ENCODE measurements at places on chromosomes 2 and 18.

GRCh38 chr2:191245046-191245868 is at the start of gene MYO1B:
TSS of gene MYO1B (plus strand) at chr2:191245404. CDS start at chr2:191276896, 31,492 bp downstream.
- peak; percentile 64 for DNase-seq

- DNase-seq = no peak
Measured at GRCh38 chr2:239593455-239593854, 192.6 kb upstream of the HDAC4 start.

- DNase-seq = no peak
Measured at GRCh38 chr2:88845772-88846661, 154.5 kb downstream of the RPIA start.

DNA sequence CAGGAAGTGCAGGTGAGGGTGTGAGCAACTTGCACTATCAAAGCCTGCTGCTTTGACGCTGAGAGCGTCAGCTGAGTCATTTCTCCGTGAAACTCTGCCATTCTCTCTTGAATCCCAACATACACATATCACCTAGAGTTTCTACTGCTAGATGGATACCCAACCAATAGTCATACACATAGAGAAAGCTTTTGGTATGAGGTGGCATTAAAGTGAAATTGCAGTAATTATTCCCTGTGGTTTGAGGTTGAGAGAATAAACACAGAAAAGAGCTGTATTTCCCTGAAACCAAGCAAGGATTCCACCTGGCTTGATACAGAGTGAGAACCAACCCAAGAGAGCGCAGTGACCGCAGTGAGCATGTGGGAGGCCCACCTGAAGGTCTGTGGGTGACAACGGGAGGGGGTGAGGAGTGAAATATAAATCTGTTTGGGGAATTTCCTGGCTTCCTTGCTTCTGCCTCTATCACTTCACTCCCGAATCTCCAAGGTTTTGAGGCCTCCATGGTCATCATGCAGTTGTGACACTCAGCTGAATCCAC is 28.8 kb upstream of the TMEM18 start:
- DNase-seq = peak; percentile 84

DNA sequence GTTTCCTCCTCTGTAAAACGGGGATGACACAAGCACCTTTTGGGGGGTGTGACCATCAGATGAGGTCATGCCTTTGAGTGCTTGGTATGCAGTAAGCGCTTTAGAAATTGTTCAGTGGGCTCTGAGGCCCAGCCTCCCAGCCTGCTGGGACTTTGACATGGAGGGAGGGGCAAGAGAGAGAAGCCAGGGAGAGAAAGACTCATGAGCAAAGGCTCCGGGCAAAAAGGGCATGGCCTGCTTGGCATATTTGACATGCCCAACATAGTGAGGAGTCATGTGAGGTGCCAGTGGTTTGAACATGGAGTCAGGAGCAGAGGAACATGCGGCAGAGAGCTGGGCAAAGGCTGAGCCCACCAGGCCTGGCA is 14.0 kb downstream of the TNS1 start:
- no peak for DNase-seq

GRCh38 chr2:53740170-53740569 is 27.4 kb upstream of the CHAC2 start:
- no peak for DNase-seq

DNA sequence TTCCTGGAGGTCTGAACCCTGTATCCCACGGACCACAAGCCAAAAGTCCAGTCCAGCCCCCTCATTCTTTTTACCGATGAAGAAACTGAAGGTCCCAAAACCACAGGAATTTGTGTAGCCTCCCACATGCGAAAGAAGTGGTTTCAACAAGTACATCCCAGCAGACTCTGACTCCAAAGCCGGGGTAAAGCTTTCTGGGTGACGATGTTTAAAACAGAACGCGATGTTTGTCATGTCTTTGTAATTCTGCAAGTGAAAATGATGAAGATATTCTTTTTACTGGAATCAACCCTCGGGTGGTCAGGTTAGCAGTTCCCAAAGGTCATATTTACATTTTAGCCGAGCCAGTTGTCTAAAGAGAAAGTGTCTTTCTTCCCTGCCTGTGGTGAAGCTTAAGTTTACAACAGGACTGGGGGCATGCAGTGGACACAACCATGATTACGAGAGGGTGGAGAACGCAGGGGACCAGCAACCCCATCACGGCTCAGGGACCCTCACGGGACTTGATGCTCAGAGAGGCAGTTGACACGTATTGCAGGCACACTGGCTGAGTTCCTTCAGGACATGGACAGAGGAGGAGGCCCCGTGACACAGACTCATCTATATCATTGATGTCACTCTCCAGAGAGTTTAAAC is 17.8 kb upstream of the TMEM131 start:
- DNase-seq = peak; percentile 57

GRCh38 chr2:47172156-47172921 is 17.2 kb upstream of the STPG4 start:
- DNase-seq = no peak

DNA sequence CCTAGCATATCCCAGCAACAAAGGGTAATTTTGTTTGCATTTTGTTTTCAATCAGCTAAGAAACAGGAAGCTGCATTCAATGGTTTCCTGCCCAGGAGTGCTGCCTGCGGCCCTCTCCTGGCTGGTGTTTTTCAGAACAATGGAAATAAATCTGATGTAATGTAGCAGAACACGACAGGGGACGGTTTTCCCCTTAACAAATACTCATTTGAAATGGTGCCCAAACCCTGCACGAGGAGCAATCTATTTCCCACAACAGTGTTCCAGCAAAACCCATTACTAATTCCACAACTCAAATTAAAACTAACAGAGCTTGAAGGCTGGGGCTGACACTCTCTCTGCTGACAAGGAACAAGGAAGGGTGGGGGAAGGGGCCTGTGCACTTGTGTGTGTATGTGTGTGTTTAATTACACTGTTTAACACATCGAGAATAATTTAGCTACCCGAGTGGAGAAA is 8.7 kb downstream of the CAPN13 start:
- peak; percentile 16 for DNase-seq

- DNase-seq = no peak
Measured at GRCh38 chr18:27175914-27176313, 9.2 kb downstream of the CHST9 start.

- DNase-seq = no peak
Measured at GRCh38 chr2:152493945-152494528, 159.1 kb downstream of the FMNL2 start.

- DNase-seq = no peak
Measured at GRCh38 chr2:218039171-218039570, 29.9 kb upstream of the RUFY4 start.

DNA sequence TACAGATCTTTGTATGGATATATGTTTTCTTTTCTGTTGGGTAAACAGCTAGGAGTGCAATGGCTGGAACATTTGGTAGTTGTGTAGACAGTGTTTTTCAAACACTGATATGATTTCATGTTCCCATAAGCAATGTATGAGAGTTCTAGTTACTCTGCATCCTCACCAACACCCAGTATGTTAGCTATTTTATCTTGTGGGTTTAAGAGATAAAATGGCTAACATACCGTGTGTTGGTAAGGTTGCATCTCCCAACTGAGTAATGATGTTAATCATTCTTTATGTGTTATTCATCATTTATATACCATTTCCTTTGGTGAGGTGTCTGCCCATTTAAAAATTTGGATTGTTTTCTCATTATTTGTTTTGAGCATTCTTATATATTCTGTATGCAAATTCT is 65.7 kb downstream of the LYPD6B start:
- no peak for DNase-seq

DNA sequence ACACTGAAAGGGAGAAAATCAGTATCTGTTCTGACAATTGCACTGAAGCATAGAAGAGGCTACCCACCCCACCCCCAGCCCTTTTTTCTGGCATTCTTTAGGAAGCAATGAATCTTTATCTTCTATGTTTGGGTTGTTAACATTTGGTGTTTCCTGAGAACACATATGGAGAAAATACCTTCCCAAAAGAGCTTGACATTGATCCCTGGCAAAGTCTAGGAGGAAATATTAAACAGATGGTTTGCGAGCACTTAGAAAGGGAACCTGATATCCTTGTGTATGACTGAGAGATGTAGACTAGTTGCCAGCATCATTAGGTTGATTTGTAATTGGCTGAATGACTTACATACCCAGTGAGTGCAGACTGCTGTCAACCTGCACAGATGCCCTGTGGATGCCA is 42.9 kb downstream of the DOK1 start:
- DNase-seq = no peak

DNA sequence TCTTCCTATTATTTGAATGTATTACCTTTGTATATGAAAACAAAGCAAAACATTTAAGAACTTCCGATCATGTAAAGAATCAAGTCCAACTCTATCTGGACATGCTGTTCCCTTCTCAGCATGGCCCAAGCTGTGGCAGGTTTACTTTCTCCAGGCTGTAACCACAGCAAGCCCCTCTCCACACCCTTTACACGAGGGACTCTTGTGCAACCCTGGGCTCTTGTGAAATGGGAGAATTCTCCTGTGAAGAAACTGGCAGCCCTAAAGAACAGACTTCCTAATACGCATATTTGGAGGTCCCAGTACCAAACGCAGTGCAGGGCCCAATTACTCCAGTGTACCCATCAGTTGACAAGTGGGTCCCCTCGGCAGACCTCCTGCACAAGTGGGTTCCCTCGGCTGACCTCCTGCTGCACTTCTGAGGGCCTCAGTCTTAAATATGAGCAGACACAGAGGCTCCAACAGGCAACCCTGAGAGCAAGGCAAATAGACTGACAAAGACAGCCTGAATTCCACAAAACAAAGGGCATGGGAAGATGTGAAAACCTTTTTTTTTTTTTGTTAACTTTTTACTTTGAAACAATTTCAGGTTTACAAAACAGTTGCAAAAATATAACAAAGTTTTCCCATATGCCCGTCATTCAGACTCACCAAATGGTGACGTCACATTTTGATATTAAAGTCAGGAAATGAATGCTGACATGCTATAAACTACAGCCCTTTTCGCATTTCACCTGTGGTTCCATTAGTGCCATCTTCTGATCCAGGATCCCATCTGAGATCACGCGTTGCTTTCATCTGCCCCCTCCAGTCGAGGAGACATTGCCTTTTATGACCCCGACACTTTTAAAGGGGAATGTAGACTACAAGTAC is 78.2 kb downstream of the FBXO15 start:
- no peak for DNase-seq

GRCh38 chr2:106161938-106162820 is 31.9 kb downstream of the UXS1 start:
- no peak for DNase-seq

DNA sequence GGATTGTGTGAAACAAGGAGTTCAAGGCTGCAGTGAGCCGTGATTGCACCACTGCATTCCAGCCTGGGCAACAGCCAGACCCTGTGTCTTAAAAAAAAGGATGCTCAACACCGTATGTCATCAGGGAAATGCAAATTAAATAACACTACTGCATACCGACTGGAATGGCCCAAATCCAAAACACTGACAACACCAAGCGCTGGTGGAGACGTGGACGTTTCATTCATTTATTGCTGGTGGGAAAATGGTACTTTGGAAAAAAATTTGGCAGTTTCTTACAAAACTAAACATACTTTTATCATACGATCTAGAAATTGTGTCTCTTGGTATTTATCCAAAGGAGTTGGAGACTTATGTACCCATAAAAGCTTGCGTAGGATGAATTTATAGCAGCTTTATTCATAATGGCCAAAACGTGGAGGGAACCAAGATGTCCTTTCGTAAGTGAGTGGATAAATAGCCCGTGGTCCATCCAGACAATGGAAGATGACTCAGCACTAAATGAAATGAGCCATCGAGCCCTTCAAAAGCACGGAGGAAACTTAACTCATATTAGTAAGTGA is 24.2 kb downstream of the NEU4 start:
- DNase-seq = no peak

DNA sequence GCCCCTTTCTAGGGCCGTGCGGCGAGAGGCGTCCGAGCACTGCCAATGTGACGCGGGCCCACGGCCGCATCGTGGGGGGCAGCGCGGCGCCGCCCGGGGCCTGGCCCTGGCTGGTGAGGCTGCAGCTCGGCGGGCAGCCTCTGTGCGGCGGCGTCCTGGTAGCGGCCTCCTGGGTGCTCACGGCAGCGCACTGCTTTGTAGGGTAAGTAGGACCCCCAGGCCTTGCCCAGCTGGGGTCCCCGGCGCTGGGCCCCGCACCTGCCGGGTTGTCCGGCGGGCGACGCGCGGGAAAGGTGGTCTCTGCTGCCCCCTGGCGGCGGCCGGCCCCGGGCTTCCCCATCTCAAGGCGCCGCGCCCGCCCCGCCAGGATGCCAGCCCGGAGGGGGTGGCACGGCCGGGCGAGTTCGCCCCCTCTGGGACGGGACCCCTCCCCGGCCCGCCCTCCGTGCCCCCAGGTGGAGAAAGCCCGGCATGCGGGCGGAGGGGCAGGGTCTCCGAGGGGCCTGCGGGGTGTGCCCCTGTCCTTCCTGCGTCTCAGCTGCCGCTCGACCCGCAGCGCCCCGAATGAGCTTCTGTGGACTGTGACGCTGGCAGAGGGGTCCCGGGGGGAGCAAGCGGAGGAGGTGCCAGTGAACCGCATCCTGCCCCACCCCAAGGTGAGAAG is 1.9 kb downstream of the PRSS56 start:
- peak; percentile 63 for DNase-seq

DNA sequence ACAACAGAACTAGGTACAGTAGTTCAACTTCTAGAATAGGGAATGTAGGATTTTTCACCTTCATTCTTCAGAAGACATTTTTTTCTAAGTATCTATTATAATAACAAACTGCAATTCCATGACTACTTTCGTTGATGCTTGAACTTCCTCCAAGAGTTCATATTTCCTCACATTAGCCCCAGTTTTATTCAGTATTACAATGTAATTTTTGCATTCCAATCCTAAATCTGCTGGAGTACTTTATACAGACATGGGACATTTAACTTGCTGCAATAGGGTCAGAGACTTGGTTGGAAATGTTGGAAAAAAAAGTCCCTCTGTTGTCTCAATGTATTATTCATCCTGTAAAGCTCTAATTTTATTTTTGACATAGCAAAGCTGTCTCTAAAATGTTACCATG is 19.6 kb upstream of the FTCDNL1 start:
- DNase-seq = no peak

DNA sequence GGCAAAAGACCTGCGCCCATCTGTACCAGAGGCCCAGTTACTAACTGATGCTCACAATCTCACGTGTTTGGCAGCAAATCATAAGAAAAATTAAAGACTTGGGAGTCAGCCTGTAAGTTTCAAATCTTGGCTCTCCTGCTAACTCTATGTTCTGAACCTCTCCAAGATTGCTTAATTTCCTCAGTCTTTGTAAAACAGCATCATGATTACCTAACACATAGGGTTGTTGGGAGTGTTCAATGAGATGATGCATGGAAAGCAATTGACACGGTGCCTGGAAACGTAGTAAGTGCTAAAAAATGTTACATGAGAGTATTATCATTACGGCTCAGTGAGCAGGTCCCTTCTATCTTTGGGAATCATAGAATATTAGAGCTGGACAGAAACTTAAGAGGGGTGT is 497.6 kb upstream of the TCF4 start:
- DNase-seq = no peak

DNA sequence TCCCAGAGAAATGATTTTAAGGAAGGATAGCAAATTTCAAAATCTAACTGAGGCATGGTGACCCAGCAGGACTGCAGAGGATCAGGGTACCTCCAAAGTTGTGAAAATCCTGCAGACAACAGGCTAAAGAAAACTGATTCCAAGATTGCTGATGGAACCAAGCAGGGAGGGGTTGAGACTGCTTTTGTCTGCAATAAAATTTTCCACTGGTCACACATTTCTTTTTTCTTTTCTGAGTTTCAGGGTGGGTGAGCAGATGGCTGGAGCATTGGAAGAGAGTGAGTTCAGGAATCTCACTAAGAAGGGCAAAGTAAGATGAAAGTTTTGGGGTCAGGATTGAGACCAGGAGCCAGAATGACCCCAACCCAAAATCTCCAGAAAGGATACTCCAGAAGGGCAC is 321.0 kb downstream of the TNS1 start:
- DNase-seq = no peak

GRCh38 chr2:130836501-130837174 is at the start of gene ARHGEF4:
TSS of gene ARHGEF4 (plus strand) at chr2:130836914. CDS start at chr2:130836954, 40 bp downstream.
- DNase-seq = peak; percentile 26

GRCh38 chr2:112321375-112322320 is 46.3 kb downstream of the ZC3H6 start:
- no peak for DNase-seq
